ENCODE measurements at places on chromosomes 4 and X.

DNA sequence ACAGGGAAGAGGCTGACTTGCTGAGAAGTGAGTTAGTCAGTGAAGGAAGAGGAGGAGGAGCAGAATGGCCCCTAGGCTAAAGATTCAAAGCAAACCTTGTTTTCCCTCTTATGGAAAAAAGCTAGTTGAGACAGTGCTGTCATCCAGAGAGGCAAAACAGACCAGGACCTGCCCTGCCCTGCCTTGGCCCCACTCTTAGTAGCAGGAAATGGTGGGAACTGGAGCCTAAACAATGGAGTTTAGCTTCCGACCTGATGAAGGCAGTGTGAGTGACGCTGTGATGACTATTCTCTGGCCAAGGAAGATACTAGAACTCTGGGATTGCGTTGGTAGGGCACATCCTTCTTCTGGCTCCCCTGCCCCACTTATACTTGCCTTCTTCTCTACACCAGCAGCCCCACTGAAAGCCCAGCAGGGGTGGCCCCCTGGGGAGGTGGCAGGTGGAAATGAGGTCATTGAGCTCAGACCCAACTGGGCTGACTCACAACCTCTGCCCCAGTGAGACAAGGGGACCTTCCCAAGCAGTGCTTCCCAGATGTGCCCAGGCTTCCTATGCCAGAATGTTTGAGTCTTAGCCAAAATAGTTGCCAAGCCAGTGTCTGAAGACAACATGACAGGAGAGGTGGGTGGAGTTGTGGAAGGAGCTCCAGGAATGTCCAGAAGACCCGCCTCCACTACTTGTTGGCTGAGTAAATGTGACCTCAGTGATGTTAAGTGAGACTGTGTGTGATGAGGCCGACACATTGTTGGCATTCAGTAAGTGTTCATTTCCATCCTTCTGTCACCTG lies 38.8 kb downstream of the MSN start:
- DNase-seq: peak; percentile 65

GRCh38 chr4:119020158-119020557 lies 115.5 kb upstream of the MYOZ2 start:
- DNase-seq: no peak

DNA sequence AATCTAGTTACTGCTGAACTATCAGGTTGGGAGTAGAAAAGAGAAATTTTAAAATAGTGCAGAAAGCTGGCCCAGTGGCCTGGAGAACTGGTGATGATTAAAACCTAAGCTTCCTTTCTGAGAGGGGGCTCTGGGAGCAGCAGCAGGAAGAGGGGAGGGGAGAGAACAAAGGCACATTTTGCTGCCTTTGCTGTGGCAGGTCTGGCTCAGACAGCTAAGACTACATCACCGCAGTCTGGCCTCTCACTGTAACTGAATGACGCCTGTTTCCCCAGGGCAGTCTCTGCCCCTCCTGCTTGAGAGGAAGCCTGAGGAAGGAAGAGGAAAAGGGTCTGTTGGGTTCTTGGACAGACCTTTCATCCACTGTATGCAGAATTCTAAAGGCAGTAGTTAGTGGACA lies 148.5 kb downstream of the FRAS1 start:
- DNase-seq: no peak

GRCh38 chrX:46341767-46342322 lies 203.4 kb downstream of the ZNF674 start:
- DNase-seq: no peak

DNA sequence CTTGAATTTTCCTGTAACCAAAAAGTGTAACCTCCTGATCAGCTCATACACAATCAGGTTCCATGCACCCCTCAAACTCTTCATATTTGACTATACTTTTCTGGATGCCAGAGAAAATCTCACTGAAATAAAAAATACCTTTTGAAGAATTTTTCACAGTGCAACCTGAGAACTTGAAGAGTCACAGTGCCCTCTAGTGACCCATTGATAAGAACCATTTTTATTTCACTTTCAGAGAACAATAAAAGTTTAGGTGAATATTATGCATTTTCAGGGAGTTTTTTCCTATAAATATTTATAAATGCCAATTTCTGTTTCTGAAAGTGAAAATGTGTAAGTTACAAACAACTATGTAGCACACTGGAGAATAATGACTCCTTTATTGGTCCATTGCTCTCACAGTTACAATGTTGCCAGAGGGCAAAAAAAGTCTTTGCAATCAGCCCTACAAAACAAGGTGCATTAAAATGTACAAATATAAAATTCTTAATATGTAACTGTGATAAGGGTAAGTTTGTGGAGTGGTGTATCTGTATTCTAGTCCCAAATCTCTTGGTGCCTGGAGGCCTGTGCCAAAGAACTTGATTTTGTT lies 153.6 kb upstream of the INTU start:
- DNase-seq: no peak

- DNase-seq: no peak
Observed at GRCh38 chr4:1402516-1403091, 3.6 kb downstream of the NKX1-1 start.

GRCh38 chr4:149889991-149890390 lies 74.3 kb upstream of the IQCM start:
- no peak for DNase-seq
